ENCODE measurements at places on chromosomes 2 and 18.

DNA sequence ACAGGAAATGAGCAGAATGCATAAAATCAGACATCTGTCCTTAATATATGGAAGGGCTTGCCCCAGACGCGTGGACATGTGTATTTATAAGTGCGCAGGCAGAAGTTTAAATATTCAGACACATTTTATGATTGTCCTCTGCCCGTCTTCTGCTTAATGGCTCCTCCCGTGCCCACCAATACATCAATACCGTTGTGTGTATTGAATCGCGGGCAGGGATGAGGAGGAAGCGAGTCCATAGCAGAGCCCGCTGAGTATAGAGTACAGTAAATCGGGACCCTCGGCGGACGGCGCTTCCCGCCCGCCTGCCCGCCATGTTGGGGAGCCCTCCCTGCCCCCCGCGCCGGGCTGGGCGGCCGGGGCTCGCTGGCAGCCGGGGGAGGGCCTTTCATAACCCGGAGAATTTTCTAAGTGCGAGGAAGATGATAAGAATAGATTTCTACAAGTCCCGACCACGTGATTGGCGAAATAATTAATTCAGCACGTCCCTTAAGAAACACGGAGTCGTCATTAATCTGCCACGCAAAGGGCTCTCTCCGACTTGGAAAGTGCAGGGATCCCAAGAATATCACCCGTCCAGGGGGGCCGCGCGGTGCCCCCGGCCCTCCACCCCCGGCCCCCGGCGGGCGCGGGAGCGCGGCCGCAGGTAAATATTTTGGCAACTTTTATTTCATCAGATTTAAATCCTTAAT lies at the start of gene HOXD3:
Gene HOXD3 (plus strand): TSS at position 501 of the 692 bp plus-strand sequence. CDS start 11,808 bp downstream, outside the sequence.
- no peak for DNase-seq

GRCh38 chr2:152492911-152493310 lies 157.9 kb downstream of the FMNL2 start:
- DNase-seq = no peak

- DNase-seq = no peak
Observed at GRCh38 chr2:42752314-42752713, 11.6 kb downstream of the OXER1 start.

DNA sequence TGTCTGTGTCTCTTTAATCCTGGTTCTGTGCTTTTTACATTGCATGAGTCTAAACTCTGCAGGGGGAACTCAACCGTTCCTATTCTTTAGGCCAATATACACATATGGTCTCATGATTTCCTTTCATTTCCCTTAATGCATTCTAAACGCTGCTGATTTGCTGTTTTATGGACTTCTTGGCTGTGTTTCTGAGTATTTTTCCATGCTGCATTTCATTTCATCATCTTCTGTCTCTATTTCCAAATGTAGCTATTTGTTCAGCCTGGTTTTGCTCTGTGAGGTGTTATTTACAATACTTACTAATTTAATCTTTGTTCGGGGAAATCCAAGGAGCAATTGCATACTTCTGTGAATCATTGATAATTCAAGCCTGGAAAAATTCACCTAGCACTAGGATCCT lies 897.2 kb downstream of the TSN start:
- no peak for DNase-seq

GRCh38 chr2:84160453-84160852 lies 298.6 kb downstream of the SUCLG1 start:
- DNase-seq = no peak

GRCh38 chr2:135030826-135031225 lies 16.4 kb downstream of the MAP3K19 start:
- no peak for DNase-seq

DNA sequence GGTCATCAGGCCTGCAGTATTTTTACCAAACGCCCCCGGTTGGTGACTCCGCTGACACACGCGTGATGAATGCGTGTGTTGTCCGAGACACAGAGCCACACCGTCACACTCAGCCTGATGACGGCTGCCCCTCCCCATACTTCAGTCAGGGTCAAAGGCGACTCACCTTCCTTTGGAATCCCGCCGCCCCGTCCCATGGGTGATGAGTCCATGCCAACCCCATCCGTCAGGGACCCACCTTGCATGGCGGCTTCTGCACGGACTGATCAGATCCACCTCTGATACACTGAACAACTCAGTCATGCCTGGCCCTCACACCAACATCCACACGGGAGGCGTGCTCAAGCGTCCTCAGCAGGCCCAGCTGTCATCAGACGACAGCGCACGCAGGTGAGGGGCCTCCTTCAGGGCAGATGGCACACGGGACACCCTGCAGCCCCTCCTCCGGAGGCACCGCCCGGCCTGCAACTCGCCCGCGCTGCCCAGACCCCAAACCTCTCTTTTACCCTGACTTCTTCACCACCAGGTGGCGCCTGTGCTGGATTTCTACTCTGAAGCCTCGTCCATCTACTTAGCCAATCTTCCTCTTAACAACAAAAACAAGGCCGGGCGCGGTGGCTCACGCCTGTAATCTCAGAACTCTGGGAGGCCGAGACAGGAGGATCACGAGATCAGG lies 89.2 kb downstream of the ZNF516 start:
- DNase-seq = no peak

GRCh38 chr18:79902640-79903039 lies 48.8 kb downstream of the SLC66A2 start:
- no peak for DNase-seq

GRCh38 chr18:48467231-48467630 lies 58.0 kb upstream of the ZBTB7C start:
- no peak for DNase-seq

DNA sequence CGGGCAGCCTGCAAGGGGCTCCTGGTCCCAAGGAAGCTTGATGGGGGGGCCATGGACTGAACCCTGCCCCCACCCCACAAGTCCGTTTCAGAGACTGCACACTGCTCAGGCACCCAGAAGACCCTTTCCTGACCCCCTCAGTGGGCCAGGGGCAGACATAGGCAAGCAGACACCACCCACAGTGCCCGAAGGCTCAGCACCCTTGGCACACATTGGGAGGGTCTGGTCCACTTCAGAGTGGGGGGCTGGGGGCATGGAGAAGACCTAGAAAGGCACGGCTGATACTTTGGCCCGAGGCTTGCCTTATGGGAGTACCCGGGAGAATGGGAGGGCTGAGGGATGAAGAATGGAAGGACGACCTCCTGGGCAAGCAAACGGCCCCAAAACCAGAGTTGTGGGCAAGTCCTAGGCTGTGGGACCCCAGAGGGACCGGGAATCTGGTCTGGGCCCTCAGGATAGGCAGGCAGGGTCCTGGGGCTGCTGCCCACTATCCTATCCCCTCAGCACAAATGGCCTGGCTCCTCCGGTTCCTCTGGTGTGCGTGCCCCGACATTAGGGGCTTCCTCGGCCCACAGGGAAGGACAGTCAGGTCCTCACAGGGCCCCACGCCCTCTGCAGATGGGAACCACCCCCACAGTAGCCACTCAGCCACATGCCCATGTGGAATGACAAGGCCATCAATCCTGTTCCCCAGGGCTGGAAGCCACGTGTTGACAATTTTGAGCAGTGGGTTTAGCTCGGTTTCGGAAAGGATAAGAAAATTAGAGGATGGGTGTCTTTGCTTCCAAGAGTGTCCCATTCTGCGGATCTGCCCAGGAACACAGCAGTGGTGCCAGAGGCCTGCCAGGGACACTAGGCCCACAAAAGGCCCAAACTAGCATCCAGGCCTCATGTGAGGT lies 15.0 kb upstream of the GPC1 start:
- DNase-seq = no peak

DNA sequence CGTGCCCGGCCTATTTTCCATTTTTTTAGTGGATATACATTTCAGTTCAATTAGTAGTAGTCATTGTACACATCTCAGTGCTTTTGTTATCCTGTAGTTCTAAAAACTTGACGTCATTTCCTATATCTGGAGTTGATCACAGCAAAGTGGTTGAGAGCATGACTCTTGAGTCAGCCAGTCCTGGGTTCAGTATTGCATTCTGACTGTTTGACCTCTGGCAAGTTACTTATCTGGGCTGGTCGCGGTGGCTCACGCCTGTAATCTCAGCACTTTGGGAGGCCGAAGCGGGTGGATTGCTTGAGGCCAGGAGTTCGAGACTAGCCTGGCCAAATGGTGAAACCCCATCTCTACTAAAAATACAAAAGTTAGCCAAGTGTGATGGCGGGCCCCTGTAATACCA lies 50.4 kb upstream of the PPM1B start:
- no peak for DNase-seq

DNA sequence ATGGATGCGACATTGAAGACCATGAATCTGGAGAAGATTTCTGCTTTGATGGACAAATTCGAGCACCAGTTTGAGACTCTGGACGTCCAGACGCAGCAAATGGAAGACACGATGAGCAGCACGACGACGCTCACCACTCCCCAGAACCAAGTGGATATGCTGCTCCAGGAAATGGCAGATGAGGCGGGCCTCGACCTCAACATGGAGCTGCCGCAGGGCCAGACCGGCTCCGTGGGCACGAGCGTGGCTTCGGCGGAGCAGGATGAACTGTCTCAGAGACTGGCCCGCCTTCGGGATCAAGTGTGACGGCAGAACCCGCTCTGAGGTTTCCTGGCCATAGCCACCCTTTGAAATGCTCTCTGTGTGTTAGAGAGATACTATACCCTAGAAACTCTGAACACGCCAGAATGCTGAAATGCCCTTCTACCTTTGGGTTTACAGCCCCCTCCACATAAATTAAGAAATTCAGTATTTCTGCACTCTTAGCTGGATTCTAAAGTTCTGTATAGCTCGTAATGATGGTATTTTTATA lies 659 bp downstream of the CHMP1B start:
- DNase-seq = no peak

DNA sequence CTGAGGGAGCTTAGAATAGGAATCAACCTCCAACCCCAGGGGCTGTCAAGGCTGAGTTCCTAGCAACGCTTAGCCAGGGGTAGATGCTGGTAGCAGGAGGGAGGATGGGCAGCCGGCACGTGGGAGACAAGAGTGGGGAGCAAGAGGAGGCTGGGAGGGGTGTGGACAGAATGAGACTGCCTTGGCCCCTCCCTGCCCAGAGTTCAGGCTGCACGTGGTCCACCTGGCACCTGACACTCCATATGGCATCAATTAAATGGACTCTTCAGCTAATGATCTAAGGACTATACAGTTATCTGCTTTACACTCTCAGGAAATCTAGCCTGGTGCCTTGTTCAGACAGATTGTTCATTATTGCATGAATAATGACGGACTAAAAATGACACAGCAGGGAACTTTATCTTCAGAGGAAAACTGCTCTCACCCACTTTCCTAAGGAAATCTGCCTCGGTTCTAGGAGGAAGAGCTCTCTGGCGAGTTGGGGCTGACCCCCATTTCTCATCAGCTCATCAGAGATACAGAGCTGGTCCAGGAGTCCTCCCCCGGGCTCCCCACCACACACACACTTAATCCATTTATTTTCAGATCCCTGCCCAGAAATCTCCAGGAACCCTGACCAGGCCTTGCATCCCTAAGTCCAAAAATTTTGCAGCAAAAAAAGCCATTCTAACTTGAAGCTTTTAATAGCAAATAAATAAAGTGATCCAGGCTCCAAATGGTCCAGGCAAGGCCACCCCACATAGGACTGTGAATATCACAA lies 102.1 kb upstream of the CDC42EP3 start:
- DNase-seq = no peak

GRCh38 chr18:70221156-70221914 lies 15.8 kb upstream of the RTTN start:
- DNase-seq = peak; percentile 28

DNA sequence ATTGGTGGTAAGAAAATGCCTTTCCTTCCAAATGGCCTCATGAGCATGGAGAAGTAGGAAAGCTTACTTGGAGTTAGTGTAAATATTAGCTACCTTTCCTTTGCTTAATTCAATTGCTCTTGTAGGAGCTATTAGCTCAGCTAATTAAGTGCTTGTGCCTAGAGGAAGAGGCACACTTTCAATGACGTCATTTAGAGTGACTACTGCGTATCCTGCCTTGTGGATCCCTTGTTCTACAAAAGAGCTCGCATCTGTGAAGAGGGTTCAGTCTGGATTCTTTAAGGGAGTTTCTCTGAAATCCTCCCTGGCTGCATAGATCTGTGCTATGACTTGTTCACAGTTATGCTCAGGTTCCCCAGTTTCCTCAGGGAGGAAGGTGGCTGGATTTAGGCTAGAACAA lies 122.5 kb upstream of the SPHKAP start:
- no peak for DNase-seq

DNA sequence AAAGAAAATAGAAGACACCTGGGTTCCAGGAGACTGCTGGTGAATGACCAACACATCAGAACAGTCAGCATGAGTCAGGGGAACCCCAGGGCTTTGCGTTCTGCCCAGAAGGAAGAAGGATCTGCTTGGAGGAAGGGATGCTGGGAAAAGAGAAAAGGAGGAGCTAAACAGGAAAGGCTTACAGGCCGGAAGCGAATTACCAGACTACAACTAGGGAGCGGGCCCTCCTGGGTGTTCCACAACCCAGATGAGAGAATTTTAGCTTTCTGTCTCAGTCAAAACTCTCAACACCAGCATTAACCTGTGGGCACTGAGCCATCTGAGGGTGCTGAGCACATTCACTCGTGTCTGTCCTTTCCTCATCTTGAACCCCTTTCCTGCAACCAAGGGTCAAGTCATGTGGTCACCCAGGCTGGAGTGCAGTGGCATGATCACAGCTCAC lies 19.2 kb downstream of the CDC42EP3 start:
- DNase-seq = no peak

DNA sequence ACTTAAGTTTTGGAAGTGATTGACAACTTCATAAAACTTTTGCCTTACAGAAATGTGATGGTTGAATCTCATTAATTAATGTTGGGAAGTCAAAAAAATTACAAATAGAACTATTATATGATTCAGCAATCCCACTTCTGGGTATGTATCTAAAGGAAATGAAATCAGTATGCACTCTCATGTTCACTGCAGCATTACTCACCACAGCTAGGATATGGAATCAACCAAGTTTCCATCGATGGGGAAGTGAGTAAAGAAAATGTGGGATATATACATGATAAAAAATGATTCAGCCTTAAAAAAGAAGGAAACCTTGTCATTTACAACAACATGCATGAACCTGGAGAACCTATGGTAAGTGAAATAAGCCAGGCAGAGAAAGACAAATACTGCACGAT lies 112.4 kb upstream of the WDR75 start:
- DNase-seq = no peak

- no peak for DNase-seq
Observed at GRCh38 chr2:14524803-14525080, 107.8 kb upstream of the LRATD1 start.

GRCh38 chr2:102558463-102558862 lies 60.9 kb upstream of the SLC9A2 start:
- DNase-seq = no peak

DNA sequence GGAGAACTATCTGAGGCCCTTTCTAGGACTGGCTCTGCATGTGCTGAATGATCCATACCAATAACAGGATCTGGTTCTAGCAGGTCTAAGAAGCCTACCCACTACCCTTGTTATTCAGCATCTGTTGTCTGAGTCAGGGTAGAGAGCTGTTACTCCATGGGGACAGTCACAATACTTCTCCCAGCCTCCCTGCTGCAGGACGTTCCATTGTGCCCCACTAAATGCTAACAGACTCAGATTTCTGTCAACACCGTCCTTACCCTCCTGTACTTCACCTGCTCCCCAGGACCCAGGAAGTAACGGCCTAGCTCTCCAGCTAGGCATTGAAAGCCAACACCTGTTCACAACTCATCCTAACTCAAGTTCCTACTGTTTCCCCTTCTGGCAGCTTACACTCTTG lies 719.7 kb upstream of the ID2 start:
- DNase-seq = no peak

Data from C1 segment of cervical spinal cord (tissue), 14 donors.